ENCODE measurements at places on chromosomes 1 and 21.

DNA sequence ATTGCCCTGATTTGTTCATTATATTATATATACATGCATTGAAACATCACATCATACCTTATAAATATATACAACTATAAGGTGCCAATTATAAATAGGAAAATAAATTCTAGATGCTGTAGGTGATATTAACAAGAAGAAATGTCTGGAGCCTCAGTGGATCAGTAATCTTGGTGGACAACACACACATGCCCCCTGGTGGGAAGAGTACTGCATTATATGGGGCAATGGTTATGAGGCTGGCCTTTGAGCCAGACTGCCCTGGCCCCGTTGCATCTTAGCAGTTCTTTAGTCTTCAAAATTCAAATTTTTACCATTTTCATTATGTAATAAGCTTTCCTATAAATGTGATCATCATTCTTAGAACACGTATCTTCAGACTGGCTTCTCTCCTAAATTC lies 335.0 kb upstream of the GREM2 start:
- no peak for DNase-seq

- no peak for DNase-seq
Observed at GRCh38 chr1:203992440-203992839, 80.5 kb upstream of the SOX13 start.

DNA sequence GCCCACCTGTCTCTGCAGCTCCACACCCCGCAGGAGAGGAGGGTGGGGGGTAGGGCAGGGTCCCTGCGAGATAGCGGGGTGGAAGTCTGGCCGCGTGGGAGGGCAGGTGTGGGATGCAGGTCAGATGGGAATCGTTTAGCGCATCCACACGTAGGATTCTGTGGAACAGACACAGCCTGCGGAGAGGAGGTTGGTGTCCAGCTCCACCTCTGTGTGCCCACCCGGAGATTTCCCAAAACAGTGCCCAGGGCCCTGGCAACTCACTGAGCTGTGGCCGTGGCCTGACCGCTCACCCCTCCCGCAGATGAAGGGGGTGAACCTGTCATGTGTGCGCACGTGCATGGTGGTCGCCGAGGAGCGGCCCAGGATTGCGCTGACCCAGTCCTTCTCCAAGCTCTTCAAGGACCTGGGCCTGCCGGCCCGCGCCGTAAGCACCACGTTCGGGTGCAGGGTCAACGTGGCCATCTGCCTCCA lies 46.9 kb downstream of the S100B start:
- DNase-seq = no peak

- DNase-seq = no peak
Observed at GRCh38 chr1:226027538-226028217, 28.5 kb upstream of the SDE2 start.

- DNase-seq = no peak
Observed at GRCh38 chr1:58813801-58814200, 30.0 kb upstream of the JUN start.

All from NCI-H187 (cell line).